H4 (cell line): ENCODE measurements at places on chromosomes 2 and 18.

DNA sequence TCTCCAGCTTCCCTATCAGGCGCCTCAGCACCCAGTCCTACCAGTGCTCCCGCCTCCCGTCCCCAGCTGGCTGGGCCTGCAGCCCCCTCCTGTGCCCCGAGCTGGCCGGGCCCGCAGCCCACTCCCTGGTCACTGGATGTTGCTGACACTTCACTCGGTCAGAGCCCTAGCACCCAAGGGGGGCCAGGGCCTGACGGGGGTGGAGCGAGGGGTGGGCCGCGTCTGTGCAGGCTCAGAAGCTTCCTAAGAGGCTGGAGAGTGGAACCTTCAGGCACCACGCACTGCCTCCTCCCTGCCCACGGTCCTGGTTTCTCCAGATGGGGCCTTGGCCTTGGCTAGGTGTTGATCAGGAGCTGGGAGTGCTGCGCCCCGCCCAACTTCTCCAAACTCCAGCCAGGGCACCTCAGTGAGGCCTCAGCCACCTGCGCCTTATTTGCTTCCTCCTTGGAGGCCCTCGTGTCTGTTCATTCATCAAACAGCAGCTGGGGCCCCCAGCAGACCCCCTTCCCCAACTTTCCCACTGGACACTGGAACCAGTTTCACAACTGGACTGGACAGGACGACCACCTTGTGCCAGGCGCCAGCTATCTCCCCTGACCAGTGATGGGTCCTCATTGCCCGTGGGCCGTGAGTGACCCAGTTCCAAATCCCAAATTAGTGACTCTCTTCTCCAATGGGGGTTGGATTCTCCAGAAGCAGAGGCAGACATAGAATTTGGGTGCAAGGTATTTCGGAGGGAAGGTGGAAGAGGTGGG is 16.7 kb downstream of the CAPN10 start:
- no peak for DNase-seq

GRCh38 chr2:237022533-237022932 is 63.2 kb upstream of the COPS8 start:
- DNase-seq, result no peak

GRCh38 chr2:214816008-214816533 is 6.6 kb upstream of the BARD1 start:
- no peak for DNase-seq

DNA sequence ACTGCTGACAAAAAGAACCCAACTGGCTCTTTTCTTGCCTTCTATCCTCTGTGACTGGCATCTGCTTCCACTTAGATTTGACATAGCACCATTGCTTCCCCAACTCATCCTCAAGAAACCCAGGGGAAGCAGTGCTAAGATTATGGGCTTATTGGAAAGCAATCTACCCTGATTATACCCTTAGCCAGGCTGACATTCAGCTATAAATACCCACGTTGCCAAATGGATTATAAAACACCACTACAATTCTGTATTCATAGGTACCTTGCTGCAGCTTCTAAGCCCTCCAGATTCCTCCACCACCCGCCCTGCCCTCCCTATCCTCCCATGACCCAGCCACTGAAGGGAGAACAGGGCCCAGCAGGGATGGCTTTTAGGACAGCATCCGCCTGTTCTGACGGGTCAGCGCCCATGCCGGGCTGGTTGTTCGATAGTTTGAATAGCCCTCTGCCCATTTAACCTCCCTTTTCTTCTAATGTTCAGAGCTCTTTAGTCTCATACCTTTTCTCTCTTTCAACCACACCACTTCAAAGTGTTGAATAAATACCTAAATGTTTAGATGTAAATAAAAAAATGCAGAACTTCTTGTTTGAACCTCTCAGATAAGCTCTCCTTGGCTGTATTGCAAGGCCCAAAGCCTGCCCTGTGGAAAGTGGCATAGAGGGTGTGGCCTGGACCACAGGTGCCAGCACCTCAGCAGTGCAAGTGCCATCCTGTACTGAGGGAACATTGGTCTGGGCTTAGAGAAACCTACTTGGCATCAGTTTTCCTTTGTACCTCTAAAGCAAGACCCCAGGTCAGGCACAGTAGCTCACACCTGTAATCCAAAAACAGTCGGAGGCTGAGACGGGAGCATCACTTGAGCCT is 86.6 kb upstream of the RGPD5 start:
- no peak for DNase-seq
